ENCODE measurements at places on chromosomes 3 and 15.

- DNase-seq: no peak
Observed at GRCh38 chr3:16051691-16052090, 122.8 kb upstream of the GALNT15 start.

DNA sequence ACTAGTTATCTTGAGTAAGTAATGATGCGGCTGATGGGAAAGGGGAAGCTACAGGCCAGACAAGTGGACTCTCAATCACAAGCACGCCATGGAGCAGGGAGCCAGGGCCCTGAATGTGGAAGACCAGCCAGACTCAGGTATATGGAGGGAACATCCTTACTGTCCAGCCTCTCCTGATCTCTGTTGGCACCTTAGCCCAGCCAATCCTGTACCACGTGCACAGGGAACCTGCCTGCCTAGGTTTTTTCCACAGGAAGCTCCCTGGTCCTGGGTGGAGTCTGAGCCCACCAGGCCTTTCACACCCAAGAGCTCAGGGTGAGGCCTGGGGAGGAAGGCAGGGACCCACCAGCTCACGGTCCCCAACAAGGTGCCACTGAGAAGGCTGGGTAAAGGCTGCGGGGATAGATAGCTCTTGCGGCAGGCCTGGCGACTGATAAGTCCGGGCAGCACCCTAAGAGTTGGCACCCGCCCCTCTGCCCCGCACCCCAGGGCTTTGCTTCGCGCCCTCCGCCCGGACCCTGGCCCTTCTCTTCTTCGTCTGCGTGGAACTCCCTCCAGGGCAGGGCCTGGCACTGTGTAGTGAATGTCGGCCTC, 933 bp upstream of the APEH start:
- DNase-seq: no peak

- DNase-seq: no peak
Observed at GRCh38 chr3:162022911-162023310, 526.3 kb downstream of the OTOL1 start.

DNA sequence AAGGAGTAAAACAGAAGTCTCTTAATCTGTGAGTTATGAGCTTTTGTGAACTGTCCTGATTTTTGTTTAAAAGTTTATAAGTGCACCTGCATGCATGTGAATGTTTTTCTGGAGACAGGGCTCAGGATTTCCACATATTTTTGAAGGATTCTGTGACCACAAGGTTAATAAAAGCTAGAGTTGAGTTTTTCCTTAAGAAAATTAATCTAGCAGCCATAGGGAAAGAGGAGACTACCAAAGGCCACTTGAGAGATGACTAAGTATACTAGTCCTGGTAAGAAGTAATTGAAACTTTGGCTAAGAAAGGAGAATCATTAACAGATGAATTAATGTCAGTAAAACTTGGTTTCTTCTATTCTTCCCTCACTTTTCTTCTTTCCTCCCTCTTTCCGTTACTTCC, 176.8 kb upstream of the EPHA3 start:
- DNase-seq: no peak

DNA sequence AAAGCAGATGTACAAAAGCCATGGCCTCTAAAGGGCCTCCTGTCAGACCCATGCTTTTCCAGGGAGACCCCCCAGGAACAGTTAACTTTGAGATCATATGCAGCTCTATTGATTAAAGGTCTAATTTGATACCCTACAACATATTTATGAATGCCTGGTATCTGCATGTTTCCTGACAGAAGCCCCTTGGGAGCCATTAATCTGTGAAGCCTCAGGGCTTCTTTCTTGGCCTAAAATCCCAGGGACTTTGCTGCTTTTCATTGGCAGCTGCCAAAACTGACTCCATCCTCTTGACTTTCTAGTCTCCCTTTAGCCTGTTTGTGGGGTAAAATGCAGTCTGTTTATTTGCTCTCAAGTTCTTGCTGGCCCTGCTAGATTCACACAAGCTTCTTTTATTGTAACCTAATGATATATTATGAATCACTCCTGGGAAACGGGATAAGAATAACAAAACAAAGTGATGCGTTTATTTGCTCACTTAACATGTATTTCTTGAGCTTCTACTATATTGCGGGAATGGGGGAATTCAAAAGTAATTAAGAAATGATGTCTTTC, 257.0 kb downstream of the LSAMP start:
- DNase-seq: no peak

- DNase-seq: no peak
Observed at GRCh38 chr3:123941121-123941520, 19.9 kb downstream of the CCDC14 start.

DNA sequence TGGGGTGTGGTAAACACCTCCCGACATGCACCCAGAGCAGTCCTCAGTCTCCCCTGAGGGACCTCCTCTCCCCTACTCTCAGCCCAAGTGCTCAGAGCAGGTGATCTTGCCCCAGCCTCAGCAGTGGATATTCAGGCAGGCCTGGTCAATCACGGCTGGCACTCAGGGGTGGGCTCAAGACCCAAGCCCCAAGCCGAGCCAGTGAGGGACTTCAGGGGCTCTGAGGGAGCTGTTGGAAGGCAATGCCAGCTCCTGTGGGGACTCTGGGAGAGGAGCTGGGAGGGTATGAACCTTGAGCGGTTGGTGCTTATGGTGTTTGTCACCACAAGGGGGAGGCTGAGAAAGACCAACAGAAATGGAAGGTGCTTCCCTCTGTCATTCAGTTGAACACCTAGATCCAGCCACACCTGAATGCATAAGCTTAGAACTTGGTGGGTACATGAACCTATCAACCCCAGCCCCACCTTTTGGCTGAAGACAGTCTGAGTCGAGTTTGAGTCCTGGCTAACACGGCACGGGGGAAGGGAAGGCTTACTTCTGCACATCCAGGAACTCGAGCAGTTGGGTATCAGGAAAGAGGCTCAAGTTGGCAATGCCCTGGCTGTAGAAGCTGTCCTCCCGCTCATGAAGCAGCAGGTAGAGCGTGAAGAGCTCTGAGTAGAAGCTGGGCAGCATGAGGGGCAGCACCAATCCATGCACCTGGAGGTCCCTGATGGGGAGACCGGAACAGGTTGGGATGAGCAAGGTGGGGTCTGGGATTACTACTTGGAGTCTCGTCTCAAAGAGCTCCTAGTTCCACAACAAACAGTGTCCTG, 19.2 kb downstream of the ALS2CL start:
- DNase-seq: no peak

- peak; percentile 66 for DNase-seq
Observed at GRCh38 chr3:187139126-187139894, at the start of gene RPL39L. TSS of gene RPL39L (minus strand) at chr3:187139496. CDS start at chr3:187121300, 18,196 bp downstream.

DNA sequence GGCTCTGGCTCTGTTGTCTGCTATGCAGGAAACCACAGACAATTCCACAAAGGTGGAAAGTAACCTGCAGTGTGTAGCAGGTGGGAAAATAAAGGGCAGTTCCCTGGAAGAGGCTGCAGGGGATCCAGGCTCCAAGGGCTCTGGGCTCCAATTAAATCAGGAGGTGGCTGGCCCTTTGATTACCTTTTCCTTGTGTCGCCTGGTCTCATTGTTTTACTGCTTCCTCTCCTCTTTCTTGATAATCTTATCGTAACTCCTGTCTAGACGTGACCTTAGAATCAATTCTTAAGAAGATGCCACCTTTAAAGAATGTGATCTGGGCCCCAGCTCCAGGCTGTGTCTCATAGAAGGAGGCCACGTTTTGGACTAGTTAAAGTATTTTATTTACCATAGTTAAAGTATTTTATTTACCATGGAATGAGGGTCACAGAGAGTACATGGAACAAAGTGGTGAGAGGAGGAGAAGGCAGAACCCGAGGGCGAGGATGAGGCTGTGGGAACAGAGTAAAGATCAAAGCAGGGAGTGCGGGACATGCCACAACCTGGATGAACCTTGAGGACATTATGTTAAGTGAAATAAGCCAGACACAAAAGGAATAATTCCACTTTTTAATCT, 237.5 kb upstream of the STT3B start:
- DNase-seq: no peak

DNA sequence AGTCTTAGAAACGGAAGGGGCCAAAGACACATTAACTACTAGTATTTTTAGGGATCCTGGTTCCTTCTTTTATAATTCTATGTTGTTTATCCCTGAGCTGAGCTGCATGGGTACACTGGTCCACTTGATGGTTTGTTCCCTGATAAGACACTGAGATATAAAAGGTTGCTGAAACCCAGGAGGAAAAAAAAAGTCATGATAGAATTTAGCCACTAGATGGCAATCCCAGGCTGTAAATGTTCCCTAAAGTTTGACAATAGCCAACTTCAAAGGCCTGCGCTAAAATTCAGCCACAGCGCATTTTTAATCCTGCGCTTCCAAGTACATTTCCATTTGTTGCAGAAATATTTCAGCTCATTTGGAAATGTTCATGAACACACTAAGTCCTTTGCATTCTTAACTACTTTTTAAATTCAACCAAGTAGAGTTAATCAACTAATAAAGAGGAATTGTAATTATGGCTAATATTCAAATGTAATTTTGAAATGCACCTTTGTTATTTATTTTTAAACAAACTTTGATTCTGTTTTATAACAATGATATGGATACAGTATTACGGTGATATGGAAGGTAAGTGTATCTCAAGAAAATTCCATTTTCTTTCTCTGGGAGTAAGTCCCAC, 249.3 kb upstream of the FEZF2 start:
- DNase-seq: no peak

GRCh38 chr3:101811875-101812274, 32.9 kb downstream of the NXPE3 start:
- no peak for DNase-seq

- no peak for DNase-seq
Observed at GRCh38 chr3:71305231-71306206, 278.0 kb downstream of the FOXP1 start.

- no peak for DNase-seq
Observed at GRCh38 chr15:82572311-82572710, 32.1 kb upstream of the RPS17 start.

DNA sequence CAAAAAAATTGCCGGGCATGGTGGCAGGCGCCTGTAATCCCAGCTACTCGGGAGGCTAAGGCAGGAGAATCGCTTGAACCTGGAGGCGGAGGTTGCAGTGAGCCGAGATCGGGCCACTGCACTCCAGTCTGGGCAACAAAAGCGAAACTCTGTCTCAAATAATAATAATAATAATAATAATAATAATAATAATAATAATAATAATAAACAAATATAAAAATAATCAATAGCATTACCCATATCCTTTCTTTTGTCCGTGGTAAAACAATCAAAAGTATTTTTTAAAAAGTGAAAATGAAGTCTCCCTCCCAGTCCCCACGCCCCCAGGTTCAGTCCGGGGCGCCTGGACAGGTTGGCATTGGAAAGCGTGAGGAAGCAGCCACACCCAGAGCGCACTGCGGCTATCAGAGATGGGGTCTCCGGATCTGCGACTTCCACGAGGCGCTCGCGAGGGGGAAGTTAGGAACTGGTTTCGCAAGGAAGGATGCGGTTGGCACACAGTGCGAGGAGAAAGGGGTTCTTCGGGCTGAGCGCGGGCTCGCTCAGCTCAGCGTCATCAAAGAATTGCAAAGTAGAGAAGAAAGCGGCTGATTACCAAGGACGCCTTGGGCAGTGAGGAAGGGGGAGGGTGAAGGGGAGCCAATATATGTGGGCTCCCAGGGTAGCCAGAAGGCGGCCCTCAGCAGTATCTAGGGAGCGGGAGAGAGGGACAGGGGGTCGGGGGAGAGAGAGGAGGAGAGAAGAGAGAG, 69.5 kb upstream of the EPHB3 start:
- DNase-seq: no peak

DNA sequence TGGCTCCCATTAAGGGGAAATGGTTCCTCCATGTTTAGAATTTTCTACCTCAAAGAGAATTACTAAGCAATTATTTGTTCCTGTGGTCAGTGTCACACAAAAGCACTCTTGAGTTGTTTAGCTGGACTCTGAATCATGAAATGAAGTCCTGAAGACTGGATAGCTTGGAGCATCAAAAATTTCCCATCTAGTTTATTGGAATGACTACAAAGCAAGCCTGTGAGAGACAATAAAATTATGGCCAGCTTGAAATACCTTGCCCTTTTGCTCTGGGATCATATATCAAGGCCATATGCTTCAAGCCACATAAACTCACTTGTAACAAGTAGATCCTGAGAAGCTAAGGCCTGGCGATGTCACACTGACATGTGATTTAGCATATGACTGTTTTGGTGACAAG, 292.3 kb downstream of the TIGIT start:
- DNase-seq: no peak

DNA sequence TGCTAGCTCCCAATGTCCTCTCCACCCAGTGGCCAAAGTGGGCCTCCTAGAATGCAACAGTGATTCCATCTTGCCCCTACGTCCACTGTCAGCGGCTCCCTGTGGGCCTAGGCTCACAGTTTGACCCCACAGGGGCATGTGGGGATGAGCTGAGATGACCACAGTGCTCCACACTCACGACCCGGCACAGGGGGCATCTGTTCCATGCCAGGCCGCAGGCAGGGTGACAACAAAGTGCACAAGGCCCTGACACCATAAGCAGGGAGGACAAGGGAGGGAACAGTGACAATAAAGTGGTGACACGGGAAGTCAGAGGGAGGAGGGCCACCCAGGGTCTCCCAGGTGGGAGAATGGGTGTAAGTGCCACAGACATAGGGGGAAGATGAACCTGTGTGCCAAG, 5.1 kb upstream of the PLXNA1 start:
- DNase-seq: no peak

DNA sequence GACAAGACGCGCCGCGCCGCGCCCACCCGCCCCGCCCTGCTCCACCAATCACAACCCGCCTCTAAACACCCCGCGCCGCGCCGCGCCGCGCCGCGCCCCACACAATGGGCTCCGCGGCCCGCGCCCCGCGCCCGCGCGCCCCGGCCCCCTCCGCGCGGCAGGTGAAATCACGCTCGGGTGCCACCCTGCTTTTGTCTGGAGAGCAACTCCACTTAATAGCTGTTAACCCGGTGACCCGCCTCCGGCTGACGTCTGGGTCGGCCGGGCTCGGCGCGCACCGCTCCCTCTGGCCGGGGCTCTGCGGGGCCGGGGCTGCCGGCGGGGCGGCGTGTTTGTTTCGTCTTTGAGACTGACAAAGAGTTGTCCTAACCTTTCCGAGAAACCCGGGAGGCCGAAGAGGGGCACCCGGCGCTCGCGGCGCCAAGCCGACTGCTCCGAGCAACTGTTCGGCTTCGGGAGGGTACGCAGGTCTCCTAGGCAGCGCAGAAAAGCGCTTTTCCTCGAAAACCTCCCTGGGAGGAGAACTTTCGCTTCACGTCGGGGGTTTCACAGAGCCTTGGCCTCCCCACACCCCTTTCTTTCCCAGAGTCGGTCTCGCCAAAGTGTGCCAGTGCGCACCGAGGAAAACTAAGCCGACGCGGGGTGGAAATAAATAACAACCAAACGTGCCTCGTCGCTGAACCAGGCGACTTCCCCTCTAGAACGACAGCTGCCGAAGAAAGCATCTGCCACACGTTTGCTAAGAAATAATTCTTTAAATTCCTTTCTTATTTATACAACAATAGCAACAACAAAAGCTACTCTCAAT, 518.4 kb downstream of the FOXP1 start:
- no peak for DNase-seq
